ENCODE measurements at places on chromosomes 6 and 20. TPM values are rescaled to one million over a fixed set of nuclear protein-coding genes. Genes with fewer than 3 reads are reported as not detected.

DNA sequence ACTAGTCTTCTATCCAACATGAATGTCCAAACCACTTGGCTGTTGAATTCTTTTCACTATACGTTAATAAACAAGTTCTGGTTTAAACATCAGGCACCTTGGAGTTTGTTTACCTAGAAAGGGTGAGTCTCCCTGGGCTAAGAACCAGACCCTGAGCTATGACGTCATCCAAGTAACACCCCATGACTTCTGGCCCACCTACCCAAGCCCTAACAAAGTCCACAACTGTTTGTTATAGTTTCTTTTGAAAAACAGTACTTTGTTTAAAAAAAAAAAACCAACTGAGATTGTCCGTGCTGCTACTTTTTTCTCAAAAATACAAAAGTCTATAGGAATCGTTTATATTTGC is 146.9 kb upstream of the BEND6 start:
- no peak for DNase-seq

- DNase-seq = peak; percentile 79
Observed at GRCh38 chr6:7827142-7827541, 83.4 kb downstream of the TXNDC5 start.

The BHLHE23 gene
- not detected for total RNA-seq

The DNAAF9 gene
- total RNA-seq = 10.6 TPM

DNA sequence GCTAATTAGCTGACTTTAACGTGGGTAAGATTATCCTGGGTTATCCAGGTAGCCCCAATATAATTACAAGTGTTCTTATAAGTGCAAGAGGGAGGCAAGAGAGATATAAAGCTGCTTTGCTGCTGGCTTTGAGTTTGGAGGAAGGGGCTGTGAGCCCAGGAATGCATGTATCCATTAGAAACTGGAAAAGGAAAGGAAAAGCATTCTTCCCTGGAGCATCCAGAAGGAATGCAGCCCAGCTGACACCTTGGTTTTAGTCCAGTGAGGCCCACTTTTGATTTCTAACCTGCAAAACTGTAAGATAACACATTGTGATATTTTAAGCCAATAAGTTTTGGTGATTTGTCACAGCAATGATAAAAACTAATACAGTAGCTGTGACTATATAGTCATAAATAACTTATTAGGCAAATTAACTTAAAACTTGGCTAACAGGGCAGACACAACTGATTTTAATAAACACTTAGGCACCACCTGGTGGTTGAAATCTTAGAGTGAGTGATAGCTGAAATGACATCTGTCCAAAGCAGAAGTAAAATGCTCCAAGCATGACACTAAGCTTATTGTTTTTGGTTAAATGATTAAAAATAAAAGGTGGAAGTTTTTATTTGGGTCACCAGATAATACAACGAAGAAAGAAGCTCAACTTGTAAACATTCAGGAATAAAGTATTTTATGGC is 35.6 kb downstream of the ADGRF4 start:
- no peak for DNase-seq

Measured in osteoblast (primary cell).